HFFc6 (cell line): ENCODE measurements at places on chromosomes 6 and 20.

GRCh38 chr6:166423781-166424180 lies 41.0 kb upstream of the MPC1 start:
- no peak overlapping the region for H3K27ac ChIP-seq
- 0 out of 2 replicates have a peak, but pooled peaks cover 4% of the 10 kb centered on the region for H3K36me3 ChIP-seq
- peaks cover 6% of the 10 kb centered on the region for H3K4me1 ChIP-seq
- DNase-seq, result no peak

DNA sequence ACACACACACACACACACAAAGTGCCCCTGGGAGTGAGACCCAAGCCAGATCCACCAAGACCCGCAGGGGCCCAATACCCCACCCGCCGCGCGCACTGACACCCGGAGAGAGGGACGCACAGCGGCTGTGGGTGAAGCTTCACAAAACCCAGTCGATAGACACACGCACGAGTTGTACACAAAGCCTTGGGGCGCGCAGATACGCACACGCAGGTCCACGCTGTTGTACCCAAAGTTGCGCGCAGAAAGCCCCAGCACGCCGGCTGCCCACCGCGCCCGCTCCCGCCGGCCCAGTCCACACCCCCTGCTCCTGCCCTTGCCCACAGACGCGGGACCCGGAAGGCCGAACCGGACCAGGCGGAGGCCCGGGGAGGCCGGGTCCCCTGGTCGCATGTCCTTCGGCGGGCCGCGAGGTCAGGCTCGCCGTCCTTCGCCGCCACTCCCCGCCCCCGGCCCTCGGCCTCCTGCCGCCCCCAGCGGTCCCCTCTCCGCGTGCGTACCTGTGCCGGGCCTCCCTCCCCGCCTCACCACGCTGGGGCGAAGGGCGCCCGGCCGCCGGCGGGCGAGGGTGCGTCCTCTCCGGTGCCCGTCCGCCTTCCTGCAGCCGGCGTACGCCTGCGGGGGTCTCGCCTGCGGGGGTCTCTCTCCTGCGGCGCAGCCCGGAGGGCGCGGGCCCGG lies at the start of gene TMEM74B:
Gene TMEM74B, minus strand, starts transcription at position 344 of the 678 bp plus-strand sequence. CDS start 1,180 bp downstream, outside the sequence.
- peak within 1 kb of the TSS; percentile 22; the same call in 1 of the 2 replicates for H3K4me3 ChIP-seq
- no peak for DNase-seq
- peaks cover 34% of the 10 kb centered on the region for H3K27me3 ChIP-seq
- no peaks in the 10 kb centered on the region for H3K4me1 ChIP-seq

GRCh38 chr6:85402922-85403321 lies 47.0 kb upstream of the NT5E start:
- H3K4me3 ChIP-seq, result peak overlapping the region; percentile 80
- DNase-seq, result no peak
- peaks cover 84% of the 10 kb centered on the region for H3K4me1 ChIP-seq
- peaks cover 5% of the 10 kb centered on the region; the same call in 1 of the 2 replicates for H3K36me3 ChIP-seq
- peak overlapping the region; percentile 94 for H3K27ac ChIP-seq

- no peak for DNase-seq
- H3K27ac ChIP-seq, result no peak overlapping the region
- no peaks in the 10 kb centered on the region for H3K36me3 ChIP-seq
- no peak overlapping the region for H3K4me3 ChIP-seq
- H3K27me3 ChIP-seq, result no peaks in the 10 kb centered on the region
- H3K4me1 ChIP-seq, result no peaks in the 10 kb centered on the region
These were observed 268.8 kb upstream of the DEFB112 start for GRCh38 chr6:50318536-50318935.

GRCh38 chr6:108565091-108565766 lies 4.5 kb downstream of the FOXO3 start:
- H3K4me1 ChIP-seq, result peaks cover 71% of the 10 kb centered on the region
- peak overlapping the region; percentile 86 for H3K27ac ChIP-seq
- peaks cover 2% of the 10 kb centered on the region; the same call in 1 of the 2 replicates for H3K27me3 ChIP-seq
- H3K4me3 ChIP-seq, result peak overlapping the region; percentile 97
- H3K36me3 ChIP-seq, result peaks cover 40% of the 10 kb centered on the region

- H3K27ac ChIP-seq, result no peak overlapping the region
- no peaks in the 10 kb centered on the region for H3K27me3 ChIP-seq
- peaks cover 45% of the 10 kb centered on the region for H3K36me3 ChIP-seq
- DNase-seq, result no peak
- H3K4me1 ChIP-seq, result peaks cover 20% of the 10 kb centered on the region
- no peak overlapping the region for H3K4me3 ChIP-seq
These were observed 146.1 kb upstream of the AKAP12 start for GRCh38 chr6:151093706-151094105.

- peaks cover 54% of the 10 kb centered on the region for H3K4me1 ChIP-seq
- H3K36me3 ChIP-seq, result peaks cover 4% of the 10 kb centered on the region
- no peak overlapping the region for H3K4me3 ChIP-seq
- peaks cover 5% of the 10 kb centered on the region for H3K27me3 ChIP-seq
These were observed 264.3 kb downstream of the PTPRK start for GRCh38 chr6:128256095-128256494.

GRCh38 chr6:33702345-33702977 lies 9.0 kb downstream of the UQCC2 start:
- H3K27ac ChIP-seq, result peak overlapping the region; percentile 57
- H3K4me3 ChIP-seq, result no peak overlapping the region
- peak; percentile 66 for DNase-seq
- peaks cover 38% of the 10 kb centered on the region for H3K4me1 ChIP-seq
- no peaks in the 10 kb centered on the region; the same call in 1 of the 2 replicates for H3K27me3 ChIP-seq
- H3K36me3 ChIP-seq, result peaks cover 4% of the 10 kb centered on the region; the same call in 1 of the 2 replicates

GRCh38 chr6:125363039-125363823 lies 61.5 kb upstream of the HDDC2 start:
- DNase-seq, result peak; percentile 4
- H3K4me3 ChIP-seq, result peak overlapping the region; percentile 12
- H3K27ac ChIP-seq, result no peak overlapping the region
- H3K27me3 ChIP-seq, result peaks cover 2% of the 10 kb centered on the region
- peaks cover 10% of the 10 kb centered on the region for H3K4me1 ChIP-seq

DNA sequence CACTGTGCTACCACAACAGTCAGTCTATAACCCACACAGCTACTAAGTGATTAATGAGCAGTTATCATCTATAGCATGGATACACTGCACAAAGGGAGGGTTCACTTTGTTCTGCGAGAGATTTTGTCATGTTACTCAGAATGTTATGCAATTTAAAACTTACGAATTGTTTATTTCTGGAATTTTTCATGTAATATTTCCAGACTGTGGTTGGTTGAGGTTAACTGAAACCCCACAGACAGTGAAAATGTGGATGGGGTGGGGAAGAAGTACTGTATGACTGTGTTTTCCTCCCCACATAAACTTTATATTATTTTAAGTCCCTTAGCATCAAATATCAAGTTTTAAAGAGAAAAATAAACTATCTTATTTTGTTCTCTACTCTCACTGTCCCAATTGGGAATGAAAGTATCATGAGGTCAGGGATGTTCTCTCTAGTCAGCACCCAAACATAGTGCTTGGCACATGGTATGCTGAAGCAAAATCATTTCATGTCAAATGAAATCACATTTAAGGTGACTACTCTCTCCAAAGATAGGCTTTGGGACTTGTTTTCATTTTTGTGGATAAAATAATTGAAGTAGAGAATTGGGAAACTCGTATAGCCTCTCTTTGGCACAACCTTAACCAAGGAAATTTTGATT lies 25.4 kb downstream of the DOP1A start:
- H3K4me3 ChIP-seq, result peak overlapping the region; percentile 32; the same call in 1 of the 2 replicates
- no peaks in the 10 kb centered on the region for H3K27me3 ChIP-seq
- DNase-seq, result peak; percentile 12
- H3K27ac ChIP-seq, result peak overlapping the region; percentile 49; the same call in 1 of the 2 replicates
- H3K4me1 ChIP-seq, result peaks cover 43% of the 10 kb centered on the region
- peaks cover 7% of the 10 kb centered on the region; the same call in 1 of the 2 replicates for H3K36me3 ChIP-seq

- H3K27me3 ChIP-seq, result peaks cover 11% of the 10 kb centered on the region
- H3K36me3 ChIP-seq, result no peaks in the 10 kb centered on the region
- no peak for DNase-seq
- no peak overlapping the region for H3K27ac ChIP-seq
- H3K4me1 ChIP-seq, result no peaks in the 10 kb centered on the region
- H3K4me3 ChIP-seq, result no peak overlapping the region
These were observed 30.4 kb downstream of the PSMB1 start for GRCh38 chr6:170522565-170523183.

GRCh38 chr6:151379933-151380847 lies 11.2 kb downstream of the ZBTB2 start:
- H3K27ac ChIP-seq, result peak overlapping the region; percentile 57

- H3K27me3 ChIP-seq, result peaks cover 17% of the 10 kb centered on the region
- no peaks in the 10 kb centered on the region for H3K4me1 ChIP-seq
- no peaks in the 10 kb centered on the region for H3K36me3 ChIP-seq
- H3K27ac ChIP-seq, result no peak overlapping the region
These were observed 203.9 kb upstream of the CST7 start for GRCh38 chr20:24745206-24745605.

GRCh38 chr20:8161264-8162071 lies 29.4 kb downstream of the PLCB1 start:
- H3K4me3 ChIP-seq, result peak overlapping the region; percentile 74
- peak; percentile 68 for DNase-seq
- H3K27ac ChIP-seq, result peak overlapping the region; percentile 99
- H3K27me3 ChIP-seq, result no peaks in the 10 kb centered on the region; the same call in 1 of the 2 replicates
- peaks cover 34% of the 10 kb centered on the region for H3K36me3 ChIP-seq

DNA sequence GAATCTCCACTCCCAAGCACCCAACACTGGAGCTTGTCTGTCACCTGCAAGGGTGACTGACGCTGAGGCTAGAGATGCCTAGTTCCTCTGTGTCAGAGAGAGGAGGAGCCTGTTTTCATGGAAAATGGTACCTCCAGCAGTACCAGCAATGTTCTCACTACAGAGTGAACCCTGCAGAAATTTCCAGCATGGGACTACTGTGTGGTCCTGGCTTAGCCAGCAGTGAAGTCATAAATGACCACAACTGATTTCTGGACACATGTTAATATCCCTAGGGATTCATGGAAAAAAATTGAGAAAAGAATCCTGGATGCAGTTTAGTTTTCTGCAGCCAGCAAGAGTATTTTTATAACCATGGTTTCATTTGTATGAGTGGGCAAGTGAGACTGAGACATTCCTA lies 468.1 kb downstream of the CD83 start:
- DNase-seq, result no peak
- no peak overlapping the region for H3K4me3 ChIP-seq
- H3K27me3 ChIP-seq, result peaks cover 13% of the 10 kb centered on the region
- no peaks in the 10 kb centered on the region for H3K36me3 ChIP-seq
- no peak overlapping the region for H3K27ac ChIP-seq
- no peaks in the 10 kb centered on the region for H3K4me1 ChIP-seq

DNA sequence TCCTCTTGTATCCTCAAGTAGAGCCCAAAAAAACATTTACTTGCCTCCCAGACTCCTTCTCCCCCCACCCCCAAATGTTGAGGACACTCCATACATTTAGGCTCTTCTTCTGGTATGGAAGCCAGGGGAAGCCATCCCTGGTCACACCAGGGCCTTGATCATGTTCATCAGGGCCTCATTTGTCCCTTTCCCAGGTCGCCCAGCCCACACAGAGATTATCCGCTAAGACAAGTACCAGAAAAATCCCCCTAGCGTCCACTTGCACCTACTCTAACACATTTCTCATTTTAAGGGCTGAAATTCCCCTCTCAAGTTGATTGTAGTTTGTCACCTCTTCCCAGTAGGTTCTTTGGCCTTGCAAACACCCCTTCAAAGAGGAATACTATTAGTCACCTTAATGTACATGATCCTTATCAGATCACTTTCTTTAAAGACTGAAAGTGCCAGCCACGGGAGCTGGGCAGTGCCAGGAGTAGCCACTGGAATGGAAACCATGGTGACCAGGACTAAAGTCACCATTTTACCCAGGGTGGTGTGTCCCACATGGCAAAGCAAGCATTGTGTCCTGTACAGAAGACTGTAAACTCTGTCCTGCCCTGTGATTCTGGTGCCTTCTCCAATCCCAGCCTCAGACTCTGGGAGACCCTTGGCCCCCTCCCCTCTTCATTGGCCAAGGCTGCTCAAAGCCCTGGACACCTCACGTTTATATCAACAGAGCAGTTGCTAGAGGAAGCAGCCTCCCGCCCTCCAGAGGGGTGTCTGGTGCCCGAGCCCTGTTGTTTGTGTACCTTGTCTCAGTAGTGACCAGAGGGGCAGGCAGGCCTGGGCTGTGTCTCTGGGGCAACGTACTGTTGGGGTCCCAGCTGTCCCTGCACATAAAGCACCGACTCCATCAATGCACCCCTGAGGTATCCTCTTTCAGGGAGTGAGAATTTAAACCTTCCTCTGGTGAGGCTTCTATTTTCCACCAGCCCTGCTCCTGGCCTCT lies 5.0 kb upstream of the APOBEC2 start:
- H3K4me3 ChIP-seq, result no peak overlapping the region
- no peak overlapping the region for H3K27ac ChIP-seq
- H3K36me3 ChIP-seq, result no peaks in the 10 kb centered on the region
- H3K27me3 ChIP-seq, result peaks cover 31% of the 10 kb centered on the region
- no peak for DNase-seq

GRCh38 chr20:61609461-61609860 lies 357.4 kb downstream of the CDH4 start:
- no peak for DNase-seq
- no peaks in the 10 kb centered on the region for H3K4me1 ChIP-seq
- no peak overlapping the region for H3K4me3 ChIP-seq
- H3K36me3 ChIP-seq, result peaks cover 4% of the 10 kb centered on the region

DNA sequence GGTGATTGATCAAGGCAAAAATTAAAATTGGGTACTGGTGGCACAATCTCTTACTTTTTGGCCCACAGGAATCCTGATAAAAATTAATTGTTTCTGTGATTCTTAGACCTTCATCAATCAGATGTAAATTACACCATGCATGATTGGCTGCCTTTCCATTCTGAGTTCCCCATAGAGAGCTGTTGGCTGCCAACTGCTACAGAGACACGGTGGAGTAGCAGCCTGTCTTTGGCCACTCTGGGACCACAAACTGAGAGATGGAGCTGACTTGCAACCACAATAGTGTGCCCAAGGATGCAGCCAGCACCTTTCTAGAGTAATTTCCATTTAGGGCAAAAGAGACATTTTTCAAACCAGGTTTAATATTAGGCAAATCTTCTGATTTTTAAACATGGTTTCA lies 274.3 kb upstream of the MMS22L start:
- no peak overlapping the region for H3K4me3 ChIP-seq
- no peak overlapping the region for H3K27ac ChIP-seq
- H3K27me3 ChIP-seq, result no peaks in the 10 kb centered on the region
- H3K36me3 ChIP-seq, result no peaks in the 10 kb centered on the region
